ENCODE measurements at places on chromosomes 11 and 22.

DNA sequence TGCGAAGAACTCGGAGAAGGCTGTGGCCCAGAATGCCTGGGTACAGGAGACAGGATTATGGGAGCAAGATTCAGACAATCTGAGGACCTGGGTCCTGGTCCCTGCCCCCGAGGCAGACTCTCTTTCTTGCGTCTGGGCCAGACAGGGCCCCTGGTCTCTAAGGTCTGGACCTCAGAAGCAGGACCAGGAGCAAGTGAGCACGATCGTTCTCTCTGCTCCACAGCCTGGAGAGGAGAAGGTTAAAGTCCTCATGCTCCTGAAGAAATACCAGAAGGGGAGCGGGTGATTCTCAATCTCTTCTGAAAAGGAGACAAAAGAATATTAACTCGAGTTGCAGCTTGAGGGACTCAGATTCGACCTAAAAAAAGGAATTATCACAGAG is 349.9 kb downstream of the CADM1 start:
- no peak for DNase-seq

DNA sequence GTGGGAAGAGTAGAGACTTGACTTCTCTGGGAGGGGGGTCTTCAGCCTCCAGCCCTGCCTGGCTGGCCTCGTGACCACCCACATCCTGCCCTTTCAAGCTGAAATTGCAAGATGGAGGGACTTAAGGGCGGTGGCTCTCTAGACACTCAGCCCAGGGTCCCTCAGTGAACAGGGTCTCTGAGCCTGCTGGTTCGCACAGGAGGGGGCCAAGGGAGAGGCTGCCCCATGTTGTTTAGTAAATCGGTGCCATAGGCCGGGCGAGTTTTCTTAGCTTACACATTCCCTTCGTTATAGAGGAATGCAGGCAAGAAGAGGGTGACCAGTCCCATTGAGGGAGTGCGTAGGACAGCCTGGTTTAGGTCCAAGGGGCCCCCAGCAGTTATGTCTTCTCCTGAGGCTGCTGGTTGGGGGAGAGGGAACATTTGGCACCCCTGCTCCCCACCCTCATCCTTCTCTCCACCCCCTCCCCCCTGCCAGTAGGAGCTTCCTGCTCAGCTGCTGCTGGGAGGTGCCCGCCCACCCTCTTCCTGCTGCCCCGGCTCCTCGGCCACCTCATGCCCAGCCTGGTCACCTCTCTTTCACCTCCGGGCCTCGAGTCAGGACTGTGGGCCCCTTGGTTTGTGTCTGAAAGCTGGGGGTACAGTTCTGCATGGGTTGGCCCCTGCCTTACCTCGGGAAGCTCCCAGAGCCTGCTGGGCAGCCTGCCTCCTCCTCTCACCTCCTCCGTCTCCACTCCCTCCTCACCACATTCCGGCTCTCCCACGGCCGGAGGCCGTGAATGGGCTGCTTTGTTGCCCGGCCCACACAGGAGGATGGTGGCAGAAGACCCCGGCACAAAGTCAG is 3.9 kb downstream of the FRMD8 start:
- DNase-seq, result no peak

DNA sequence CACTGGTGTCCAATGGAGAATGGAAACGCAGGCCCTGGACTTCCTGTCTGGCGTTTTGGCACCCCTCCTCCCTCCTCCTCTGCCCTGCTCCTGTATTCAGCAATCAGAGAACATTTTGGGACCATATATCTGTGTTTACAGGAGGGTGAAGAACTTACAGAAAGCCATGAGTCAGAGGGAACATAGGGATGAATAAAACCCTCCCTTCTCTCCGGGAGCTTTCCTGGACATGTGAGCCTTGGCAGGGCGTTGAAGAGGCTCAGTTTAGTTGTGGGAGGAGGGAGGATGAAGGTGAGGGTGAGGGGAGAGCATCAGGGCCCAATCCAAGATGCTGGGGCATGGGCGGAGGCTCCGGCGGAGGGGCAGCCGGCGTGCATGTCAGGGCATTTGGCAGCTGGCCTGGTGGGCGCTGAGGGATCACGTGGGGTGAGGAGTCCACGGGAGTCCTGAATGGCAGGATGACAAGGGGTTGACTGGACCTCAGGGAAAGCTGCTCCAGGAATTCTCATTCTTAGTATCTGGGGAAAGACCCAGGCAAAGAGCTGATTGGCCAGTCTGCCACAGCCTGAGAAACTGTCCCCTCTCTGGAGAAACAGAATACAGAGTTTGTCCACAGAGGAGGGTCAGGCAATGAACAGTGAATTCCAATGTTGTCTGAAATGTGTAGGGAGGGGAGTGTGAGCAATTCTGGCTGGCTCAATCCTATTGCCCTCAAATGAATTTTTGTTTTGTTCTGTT is 28.9 kb downstream of the MICAL2 start:
- DNase-seq, result no peak

DNA sequence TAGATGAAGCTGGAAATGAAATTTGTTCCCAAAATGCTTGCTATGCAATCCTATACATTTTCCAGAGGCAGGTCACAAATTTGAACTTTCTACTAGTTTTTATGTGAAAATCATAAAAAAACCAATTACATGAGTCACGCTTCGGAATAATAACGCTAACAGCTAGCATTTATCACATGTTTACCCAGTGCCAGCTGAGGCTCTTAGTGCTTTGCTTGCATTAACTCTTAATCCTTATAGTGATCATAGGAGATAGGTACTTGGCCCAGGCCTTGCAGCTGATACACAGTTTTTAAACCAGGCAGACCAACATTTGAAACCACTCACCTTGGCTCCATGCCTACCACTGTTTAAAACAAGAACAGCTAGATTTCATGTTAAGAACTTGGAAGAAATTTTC is 131.8 kb upstream of the RAG2 start:
- no peak for DNase-seq

DNA sequence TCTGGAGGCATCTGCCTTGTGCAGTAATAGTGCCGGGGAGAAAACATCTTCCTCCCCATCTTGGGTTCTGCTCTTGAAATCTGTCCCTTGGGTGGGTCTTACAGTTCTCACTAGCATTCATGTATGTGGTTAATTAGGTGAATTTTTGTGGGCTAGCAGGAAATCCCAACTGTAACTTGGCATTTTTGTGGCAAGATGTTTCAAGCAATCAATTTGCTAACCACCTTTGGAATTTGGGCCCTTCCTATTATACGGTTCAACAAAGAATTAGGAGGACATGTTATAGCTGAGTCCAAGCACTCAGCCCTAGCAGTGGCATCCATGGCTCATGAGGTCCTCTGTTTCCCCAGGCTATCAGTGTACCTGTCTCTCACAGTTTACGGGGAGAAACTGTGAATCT is 89.1 kb upstream of the MTNR1B start:
- no peak for DNase-seq

GRCh38 chr11:1504581-1505290 is 18.2 kb upstream of the MOB2 start:
- no peak for DNase-seq

DNA sequence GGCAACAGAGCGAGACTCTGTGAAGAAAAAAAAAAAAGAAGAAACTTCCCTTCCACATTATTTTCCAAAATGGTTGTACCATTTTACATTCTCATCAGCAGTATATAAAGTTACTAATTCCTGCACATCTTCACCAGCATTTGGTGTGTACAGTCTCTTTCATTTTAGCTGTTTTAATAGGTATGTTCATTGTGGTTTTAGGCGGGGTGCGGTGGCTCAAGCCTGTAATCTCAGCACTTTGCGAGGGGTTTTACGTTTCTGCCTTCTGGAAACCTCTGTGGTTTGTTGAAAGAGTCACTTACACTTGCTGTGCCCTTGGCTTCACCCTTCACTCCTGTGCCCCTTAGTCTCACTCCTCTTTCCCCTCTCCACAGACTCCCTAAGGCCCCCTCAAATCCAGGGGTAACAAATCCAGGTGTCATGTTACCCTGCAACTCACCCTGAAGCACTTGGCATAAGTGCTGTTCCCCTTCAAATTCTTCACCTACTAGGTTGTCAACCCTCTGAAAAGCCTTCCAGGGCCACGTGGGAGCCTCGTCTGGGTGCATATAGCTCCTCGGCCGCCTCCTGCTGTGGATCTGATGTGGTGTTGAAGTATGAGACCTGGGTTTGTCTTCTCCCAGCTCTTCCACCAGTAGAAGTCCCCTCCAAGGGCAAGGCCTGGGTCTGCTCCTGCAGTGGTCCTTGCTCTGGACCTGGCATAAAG is 20.8 kb downstream of the TOB2 start:
- DNase-seq, result no peak

GRCh38 chr11:1049431-1049891 is 12.9 kb upstream of the MUC6 start:
- no peak for DNase-seq

- DNase-seq, result no peak
Observed at GRCh38 chr11:28838741-28839140, 730.6 kb downstream of the METTL15 start.

DNA sequence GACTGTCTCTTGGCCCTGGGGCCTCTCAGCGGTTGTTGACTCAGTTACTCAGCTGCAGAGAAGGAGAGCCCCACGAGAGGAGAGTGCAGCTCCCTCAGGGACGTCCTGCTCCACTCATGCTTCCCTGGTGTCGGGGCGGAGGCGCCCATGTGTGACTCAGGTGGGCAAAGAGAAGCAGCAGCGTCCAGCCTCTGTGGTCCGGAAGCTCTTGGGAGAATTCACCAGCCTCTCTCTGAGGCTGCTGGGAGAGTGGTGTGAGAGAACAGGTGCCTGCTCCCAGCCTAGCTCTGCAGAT is 25.7 kb downstream of the GLB1L2 start:
- no peak for DNase-seq
